Stimulated activated CD4-positive, alpha-beta T cell treated with anti-CD3 and anti-CD28 coated beads, TNF-alpha, amount 100 ng/mL, for 48 hours (primary cell): ENCODE measurements at places on chromosomes 5 and 9.

GRCh38 chr9:18473652-18474279 is at the start of gene ADAMTSL1:
ADAMTSL1 (plus strand) TSS chr9:18474153; CDS start chr9:18474233, 80 bp downstream.
- no peak for DNase-seq

- DNase-seq, result no peak
These were observed 19.6 kb downstream of the PRUNE2 start for GRCh38 chr9:76886318-76886717.

DNA sequence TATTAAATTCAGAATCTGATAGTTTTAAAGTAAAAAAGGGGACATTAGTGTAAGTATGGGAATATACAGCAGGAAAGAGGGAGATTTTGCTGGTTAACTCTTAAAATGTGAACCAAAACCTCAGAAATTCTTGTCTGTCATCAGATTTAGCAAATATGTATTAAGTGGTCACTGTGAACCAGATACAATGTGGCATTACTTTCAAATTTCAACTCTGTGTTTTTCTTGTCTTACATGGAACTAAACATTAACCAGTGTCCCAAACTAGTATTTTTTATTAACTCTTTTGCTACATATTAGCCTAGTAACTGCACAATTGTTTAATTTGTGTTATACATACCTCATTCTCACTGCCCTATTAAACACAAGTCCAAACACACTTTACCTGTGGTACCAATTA is 259.9 kb upstream of the RASA1 start:
- no peak for DNase-seq

DNA sequence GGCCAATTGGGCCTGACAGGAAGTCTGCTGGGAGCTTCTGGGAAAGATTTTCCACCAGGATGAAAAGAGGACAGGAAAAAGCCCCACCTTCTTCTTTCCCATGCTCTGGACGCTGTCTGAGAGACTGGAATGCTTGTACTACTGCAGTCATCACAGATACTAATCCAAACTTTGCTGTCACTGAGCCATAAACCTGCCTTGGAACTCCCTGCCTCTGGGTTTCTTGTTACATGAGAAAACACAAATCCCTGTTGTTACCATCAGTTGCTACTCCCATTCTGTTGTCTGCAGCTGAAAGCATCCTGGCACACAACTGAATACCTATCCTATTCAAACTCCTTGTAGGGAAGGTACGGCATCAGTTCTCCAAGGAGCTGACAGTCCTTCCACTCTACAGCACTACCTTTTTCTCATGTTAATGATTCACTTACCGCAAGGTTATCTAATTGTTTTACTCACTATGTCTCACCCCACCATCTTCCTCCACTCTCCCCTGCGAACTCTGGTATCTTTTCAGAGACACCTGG is 167.5 kb downstream of the CDK5RAP2 start:
- DNase-seq, result no peak

- no peak for DNase-seq
These were observed 8.4 kb downstream of the MYOT start for GRCh38 chr5:137876101-137876500.

GRCh38 chr5:81631124-81631523 is 119.8 kb downstream of the SSBP2 start:
- DNase-seq, result peak; percentile 7

GRCh38 chr9:129081388-129081904 is 535 bp downstream of the DOLPP1 start:
- no peak for DNase-seq

DNA sequence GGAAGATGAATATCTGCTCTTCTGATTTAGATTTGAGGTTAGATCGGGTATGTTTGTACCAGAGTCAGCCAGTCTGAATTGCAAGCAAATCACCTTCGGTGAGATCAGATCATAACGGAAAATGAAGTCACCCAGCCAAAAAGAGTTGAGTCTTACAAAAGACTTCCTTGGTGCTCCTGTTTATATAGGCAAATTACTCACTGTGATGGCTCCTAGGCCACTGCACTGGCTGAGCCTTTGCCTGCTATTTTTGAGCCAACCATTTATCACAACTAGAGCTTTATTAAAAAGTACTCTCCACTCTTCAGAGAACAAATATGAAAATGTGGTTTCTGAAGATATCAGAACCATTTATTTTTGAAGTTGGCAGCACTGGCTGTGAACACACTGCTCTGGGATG is 277.7 kb upstream of the PCSK5 start:
- DNase-seq, result no peak

DNA sequence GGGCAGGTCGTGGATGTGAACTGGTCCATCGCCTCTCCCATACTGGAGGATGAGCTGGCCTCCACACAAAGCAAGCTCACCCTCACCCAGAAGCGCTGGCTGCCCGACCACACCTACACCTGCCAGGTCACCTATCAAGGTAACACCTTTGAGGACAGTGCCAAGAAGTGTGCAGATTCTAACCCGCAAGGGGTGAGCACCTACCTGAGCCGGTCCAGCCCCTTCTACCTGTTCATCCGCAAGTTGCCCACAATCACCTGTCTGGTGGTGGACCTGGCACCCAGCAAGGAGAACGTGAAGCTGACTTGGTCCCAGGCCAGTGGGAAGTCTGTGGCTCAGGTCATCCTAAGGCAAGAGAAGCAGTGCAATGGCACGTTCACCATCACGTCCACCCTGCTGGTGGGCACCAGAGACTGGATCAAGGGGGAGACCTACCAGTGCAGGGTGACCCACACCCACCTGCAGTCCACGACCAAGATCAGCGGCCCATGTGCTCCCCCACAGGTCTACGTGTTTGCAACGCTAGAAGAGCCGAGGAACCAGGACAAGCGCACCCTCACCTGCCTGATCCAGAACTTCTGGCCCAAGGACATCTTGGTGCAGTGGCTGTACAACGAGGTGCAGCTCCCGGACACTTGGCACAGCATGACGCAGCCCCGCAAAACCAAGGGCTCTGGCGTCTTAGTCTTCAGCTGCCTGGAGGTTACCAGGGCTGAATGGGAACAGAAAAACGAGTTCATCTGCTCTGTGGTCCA is 71.3 kb downstream of the INSL6 start:
- DNase-seq, result no peak

- DNase-seq, result no peak
These were observed 1.3 kb downstream of the NOTCH1 start for GRCh38 chr9:136544548-136544963.

GRCh38 chr5:81825237-81825636 is 74.3 kb upstream of the SSBP2 start:
- DNase-seq, result no peak

- DNase-seq, result no peak
These were observed 25.8 kb upstream of the CD180 start for GRCh38 chr5:67222243-67223025.

GRCh38 chr5:159021136-159021900 is 78.4 kb downstream of the EBF1 start:
- DNase-seq, result no peak

GRCh38 chr9:34363619-34364351 is 12.9 kb downstream of the MYORG start:
- DNase-seq, result no peak

DNA sequence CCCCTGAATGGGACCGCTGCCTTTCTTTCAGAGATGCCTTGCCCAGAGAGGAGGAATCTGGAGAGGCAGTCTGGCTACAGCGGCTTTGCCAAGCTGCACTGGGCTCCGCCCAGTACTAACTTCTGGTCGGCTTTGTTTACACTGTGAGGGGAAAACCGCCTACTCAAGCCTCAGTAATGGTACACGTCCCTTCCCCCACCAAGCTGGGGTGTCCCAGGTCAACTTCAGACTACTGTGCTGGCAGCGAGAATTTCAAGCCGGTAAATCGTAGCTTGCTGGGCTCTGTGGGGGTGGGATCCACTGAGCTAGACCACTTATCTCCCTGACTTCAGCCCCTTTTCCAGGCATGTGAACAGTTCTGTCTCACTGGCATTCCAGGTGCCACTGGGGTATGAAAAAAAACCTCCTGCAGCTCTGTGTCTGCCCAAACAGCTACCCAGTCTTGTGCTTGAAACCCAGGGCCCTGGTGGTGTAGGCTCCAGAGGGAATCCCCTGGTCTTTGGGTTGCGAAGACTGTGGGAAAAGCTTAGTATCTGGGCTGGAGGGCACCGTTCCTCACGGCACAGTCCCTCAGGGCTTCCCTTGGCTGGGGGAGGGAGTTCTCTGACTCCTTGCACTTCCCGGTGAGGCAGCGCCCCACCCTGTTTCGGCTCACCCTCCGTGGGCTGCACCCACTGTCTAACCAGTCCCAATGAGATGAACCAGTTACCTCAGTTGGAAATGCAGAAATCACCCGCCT is 171.2 kb downstream of the CWC27 start:
- DNase-seq, result no peak

DNA sequence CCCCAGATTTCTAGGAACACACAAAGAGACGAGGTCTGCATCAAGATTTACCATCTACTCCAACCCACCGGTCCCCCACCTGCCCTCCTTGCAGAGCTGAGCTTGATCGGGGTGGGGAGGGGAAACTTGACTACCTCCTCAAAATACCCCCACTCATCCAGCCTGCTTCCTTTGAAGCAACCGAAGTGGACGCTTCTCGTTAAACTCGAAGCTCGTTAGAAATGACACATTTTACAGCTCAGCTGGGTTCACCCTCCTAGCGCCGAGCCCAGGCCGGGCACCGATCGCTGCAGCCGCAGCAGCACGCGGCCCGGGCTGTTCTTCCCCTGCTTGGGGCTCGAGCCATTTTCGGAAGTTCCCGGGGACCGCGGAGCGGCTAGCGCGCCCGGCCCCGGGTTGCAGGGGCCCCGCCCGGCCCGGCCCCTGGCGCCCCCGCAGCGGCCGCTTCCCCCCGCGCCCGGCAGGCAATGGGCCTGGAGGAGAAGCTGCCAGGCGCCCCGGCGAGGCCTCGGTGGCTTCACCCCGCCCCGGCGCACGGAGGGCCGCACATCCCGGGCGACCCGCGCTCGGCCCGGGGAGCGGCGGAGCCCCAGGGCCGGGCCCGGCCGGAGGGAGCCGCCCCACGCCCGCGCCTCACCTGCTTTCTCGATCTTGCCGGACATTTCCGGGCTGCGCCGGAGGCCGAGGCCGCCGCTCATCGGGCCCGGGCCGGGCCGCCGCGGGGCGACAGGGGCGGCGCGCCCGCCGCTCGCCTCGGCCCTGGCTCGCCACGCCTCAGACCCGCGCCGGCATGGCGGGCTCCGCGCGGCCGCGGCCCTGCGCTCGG is 530 bp downstream of the RAPGEF1 start:
- DNase-seq, result no peak

- DNase-seq, result peak; percentile 6
These were observed 70.2 kb downstream of the KCNT1 start for GRCh38 chr9:135772056-135772646.

DNA sequence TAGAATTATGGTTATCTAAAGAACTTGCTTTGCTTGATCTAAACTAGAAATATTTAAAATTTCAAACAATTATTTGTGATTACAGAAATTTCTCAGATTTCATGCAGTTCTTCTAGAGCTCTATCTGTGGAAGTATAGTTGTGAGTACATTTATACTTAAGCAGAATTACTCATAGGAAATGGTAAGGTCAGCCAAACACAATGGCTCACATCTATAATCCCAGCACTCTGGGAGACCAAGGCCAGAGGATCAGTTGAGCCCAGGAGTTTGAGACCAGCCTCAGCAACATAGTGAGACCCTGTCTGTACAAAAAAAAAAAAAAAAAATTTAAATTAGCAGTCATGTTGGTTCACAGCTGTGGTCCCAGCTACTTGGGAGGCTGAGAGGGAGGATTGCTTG is 71.0 kb downstream of the INVS start:
- DNase-seq, result no peak

DNA sequence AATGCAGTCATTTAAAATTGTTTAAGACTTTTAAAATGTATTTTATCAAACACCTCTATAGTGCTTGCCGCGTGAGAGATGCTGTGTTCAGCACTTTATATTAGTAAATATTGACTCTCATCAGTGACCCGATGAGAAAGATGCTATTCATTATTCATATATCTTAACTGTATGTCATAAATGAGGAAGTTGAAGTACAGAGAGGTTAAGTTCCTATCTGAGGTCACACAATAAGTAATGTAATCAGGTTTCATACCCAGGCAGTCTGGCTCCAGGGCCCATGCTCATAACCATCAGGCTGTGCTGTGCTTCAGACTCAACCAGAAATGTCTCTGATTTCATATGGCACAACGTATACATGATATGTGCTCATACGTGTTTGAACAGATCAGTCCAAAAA is 119.0 kb downstream of the SV2C start:
- no peak for DNase-seq

- DNase-seq, result no peak
These were observed 61.8 kb upstream of the CPLX2 start for GRCh38 chr5:175809531-175810121.
